ENCODE measurements at places on chromosomes 13 and 19. TPM values are rescaled to one million over a fixed set of nuclear protein-coding genes. Genes with fewer than 3 reads are reported as not detected.

DNA sequence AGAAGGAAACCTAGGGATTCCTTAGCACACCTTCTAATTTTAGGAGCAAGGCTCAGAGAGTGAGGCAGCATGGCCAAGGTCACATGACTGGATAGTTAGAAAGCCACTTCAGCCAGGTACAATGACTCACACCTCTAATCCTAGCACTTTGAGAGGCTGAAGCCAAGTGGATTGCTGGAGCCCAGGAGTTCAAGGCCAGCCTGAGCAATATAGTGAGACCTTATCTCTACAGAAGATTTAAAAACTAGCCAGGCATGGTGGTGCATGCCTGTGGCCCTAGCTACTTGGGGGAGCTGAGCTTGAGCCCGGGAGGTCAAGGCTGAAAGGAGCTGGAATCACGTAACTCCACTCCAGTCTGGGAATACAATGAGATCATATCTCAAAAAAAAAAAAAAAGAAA, 69.2 kb downstream of the TEX26 start:
- H3K4me1 ChIP-seq = no peaks in the 10 kb centered on the region
- DNase-seq = no peak
- no peak overlapping the region for H3K27ac ChIP-seq
- H3K4me3 ChIP-seq = no peak overlapping the region
- no peaks in the 10 kb centered on the region for H3K27me3 ChIP-seq

DNA sequence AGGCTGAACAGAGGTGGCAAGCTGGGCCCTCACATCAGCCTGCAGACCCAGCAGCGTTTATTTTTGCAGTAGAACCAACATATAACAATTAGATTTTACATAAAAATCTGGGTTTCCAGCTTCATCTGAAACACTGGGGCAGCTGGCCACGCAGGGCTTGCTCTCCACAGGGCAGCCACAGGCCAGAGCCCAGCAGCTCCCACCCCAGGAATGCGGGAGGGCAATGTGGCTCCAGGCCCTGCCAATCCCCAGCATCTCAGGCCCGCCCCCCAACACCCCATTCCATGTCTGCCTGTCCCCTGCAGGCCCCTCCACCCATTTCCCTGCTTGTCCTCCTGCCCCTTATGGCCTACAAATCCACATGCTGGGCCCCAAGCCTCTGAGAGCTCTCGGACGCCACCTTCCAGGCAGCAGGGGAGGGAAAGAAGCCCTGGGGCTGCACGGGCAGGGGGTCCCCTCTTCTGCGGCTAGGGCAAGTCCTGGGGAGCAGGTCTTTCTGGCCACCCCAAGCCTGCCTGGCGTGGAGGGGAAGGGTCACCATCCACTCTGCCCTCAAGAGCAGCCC, 15.0 kb upstream of the VSTM2B start:
- no peak overlapping the region for H3K4me3 ChIP-seq
- H3K27ac ChIP-seq = no peak overlapping the region
- H3K36me3 ChIP-seq = no peaks in the 10 kb centered on the region
- peaks cover 58% of the 10 kb centered on the region for H3K27me3 ChIP-seq
- no peaks in the 10 kb centered on the region for H3K4me1 ChIP-seq
- no peak for DNase-seq

- peaks cover 21% of the 10 kb centered on the region for H3K4me1 ChIP-seq
- H3K36me3 ChIP-seq = peaks cover 2% of the 10 kb centered on the region
- peak within 1 kb of the TSS; percentile 78 for H3K27ac ChIP-seq
- DNase-seq = no peak
- peaks cover 2% of the 10 kb centered on the region for H3K27me3 ChIP-seq
Observed at GRCh38 chr19:43504426-43505185, at the start of gene PHLDB3. Gene PHLDB3, minus strand, starts transcription at chr19:43504746. Its CDS starts 628 bp downstream, at chr19:43504118.

GRK1 gene
- total RNA-seq = 0.77 TPM

RASA3 gene
- 29.5 TPM for total RNA-seq

Measured in neural crest cell (in vitro differentiated cells).